PC-9 (cell line): ENCODE measurements at places on chromosomes 4 and X. TPM values are rescaled to one million over a fixed set of nuclear protein-coding genes. Genes with fewer than 3 reads are reported as not detected.

GAB3 gene
- total RNA-seq, result 0.17 and 0.63 TPM in 2 replicates

DNA sequence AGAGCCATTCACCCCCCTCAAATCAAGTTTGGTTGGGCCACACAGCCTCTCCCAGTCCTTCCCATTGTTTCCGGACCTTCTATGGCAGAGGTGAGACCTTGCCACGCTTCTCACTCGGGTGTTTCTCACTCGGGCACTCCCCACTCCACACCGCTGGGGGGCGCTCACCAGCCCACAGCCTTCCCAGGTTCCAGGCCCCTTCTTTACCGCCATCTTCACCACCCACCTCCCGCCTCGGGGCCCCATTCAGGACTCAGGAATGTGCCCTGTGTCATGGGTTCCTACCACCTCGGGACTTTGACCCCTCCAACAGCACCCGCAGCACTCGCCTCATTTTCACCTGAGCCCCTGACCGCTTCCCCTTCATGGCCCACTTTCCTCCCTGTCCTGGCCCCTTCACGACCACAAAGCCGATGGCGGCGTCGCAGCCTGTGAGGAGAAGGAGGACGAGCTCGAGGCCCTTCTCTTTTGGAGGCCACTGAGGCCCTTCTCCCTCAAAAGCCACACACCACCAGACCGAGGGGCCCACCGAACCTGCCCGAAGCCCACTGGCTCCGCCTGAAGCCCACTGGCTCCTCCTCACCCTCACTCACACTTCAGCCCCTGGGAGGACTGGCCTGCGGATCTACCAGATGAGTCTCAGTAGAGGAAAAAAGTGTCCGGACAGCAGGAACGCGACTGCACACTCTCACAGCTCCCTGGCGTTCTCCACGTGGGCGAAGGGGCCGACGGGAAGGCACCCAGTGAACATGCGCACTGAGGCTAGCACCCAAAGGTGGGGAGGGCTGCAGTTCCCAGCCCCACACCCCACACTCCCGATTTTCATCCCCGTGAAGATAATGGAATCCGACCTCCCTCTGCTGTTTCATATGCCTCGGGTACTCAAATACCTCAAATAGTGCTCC, at the start of gene PAGE1:
PAGE1 (minus strand) TSS at position 709 of the 905 bp plus-strand sequence. CDS start 1,214 bp downstream, outside the sequence.
- DNase-seq, result no peak

PRMT9 gene
- 8.4 and 9.0 TPM in 2 replicates for total RNA-seq

DNA sequence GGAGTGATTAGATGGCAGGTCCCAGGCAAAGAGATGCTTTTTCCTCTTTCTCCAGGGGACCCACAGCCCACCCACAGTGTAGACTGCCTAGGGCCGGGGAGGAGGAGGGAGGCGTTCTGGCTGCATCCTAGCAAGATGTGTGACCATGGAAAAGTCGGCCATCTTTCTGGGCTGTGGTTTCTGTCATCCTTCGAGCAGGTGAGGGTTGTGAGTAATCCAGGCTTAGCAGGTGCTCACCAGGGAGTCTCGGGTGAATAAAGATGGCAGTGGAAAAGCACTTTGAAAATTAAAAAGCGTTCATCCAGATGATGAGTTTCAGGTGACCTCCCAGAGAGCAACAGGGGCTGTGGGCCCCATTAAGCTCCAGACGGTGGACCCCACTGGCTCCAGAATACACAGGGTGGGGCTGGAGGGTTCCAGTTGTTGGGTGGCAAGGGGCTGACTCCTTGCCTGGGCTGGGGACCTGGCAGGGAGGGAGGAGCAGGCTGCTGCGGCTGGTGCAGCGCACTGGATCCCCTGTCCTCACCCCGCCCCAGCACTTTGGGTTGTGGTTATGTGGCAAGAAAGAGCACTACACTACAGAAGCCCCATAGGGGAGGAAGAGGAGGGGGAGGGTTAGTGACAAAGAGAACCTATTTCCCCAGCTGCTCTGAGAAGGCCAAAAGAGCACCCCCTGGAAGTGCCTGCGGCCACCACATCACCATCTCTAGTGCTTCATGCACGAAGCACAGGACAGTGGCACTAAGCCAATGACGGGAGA, 23.7 kb downstream of the ELF4 start:
- DNase-seq, result no peak

DNA sequence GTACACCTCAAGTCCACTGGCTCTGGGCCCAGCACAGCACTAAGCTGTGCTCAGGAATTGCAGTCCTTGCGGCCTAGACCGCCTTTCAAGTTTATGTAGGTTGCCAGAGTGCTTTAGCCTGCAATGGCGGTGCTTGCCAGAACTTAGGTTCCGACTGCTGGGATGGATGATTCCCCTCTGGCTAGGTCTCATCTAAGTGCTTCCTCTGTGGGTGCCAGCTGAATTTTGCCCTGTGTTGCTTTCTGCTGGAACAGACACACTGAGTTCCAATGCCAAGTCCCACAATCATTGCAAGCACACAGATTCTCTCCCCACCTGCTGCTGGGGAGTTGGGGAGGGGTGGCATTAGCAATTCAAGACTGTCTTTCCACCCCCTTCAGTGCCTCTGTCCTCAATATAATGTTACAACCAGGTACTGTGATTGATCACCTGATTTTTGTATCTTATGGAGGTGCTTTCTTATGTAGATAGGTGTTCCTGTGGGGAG, 129.5 kb downstream of the GRID2 start:
- no peak for DNase-seq

RNF128 gene
- total RNA-seq, result 0.17 TPM in 1 of 2 replicates, not detected in the other

DNA sequence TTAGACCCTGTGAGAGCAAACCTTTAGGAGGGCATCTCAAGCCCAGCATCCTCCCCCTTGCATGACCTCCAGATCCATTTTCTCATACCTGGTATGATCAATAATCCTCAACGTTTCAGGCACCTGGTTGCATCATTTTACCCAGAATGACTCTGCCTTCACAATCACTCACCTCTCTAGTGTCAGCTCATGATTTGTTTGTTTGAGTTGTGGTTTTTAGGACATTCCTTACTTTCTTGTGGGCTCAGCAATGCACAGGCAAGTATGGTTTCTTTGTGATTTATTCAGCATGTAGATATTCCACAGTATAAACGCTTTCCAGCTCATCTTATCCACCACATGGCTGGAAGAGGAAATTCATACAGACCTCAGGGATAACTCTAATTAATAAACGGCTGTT, 93.6 kb upstream of the CPEB2 start:
- DNase-seq, result peak; percentile 88

DNA sequence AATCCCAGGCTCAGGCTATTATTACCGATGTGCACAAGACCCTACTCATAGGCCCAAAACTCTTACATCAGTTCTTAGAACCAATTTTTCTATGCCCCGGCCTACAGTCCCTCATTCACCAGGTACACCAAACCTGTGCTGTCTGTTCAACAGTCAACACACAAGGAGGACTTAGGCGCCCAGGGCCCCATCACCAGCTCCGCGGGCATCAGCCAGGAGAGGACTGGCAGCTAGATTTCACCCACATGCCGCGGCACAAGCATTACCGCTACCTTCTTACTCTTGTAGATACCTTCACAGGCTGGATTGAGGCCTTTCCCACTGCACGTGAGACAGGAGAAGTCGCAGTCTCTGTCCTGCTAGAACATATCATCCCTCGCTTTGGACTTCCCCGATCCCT, 962.5 kb downstream of the RPA4 start:
- no peak for DNase-seq

DNA sequence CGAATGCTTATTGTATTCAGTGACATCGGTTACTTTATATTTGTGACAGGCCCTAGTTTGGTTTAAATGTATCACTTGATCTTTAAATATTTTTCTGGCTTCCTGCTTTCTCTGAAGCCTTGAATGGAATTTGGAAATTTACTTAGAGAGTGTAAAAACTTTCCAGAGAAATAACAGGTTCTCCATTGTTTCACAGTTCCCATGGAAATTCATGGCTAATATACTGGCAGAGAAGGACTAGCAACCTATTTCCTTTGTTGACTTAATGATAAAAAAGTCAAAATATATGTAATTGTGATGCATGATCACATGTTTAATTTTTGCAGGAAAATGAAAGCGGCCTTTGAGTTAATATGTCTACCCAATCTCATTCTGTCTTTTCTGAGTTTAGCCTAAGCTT, 13.2 kb downstream of the NEIL3 start:
- DNase-seq, result no peak

FMR1NB gene
- total RNA-seq, result not detected in 2 replicates

- no peak for DNase-seq
These were observed 33.6 kb upstream of the JAKMIP1 start for GRCh38 chr4:6233929-6234328.

FAM47A gene
- total RNA-seq, result not detected in 2 replicates

HPSE gene
- 4.4 and 6.6 TPM in 2 replicates for total RNA-seq

DNA sequence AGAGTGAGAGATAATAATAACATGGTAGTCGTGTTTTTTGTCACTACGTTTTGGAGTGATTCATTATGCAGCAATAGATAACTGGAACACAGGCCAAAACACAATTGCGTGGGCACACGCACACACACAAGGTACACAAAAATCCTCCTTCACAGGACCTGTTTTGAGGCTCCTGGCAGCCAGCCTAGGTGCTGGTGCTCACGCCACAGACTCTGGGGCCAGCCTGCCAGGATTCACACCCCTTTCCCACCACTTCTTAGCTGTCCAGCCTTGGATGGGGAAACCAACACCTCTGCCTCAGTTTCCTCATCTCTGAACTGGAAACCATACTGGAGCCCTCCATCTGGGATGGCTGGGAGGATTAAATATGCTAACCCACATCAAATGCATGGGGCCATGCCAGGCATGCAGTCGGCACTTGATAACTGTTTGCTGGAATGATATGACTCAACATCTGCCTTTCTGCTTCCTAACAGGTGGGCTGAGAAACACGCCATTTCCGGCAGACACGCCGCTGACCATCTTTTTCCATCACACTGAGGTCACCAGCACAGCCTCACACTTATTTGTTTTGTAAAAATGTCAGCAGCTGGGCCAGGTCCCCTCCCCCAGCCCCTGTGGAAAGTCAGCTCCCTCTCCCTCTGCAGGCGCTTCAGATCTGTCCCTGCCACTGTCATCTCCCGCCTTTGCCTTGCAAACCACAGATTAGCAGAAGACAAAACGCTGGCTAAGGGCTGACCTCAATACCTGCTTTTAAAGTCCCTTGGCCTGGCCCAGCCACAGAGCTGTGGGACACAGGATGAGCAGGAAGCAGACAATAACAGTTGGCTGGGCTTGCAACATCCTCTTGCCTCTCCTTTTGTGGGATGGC, 237.5 kb downstream of the BCOR start:
- DNase-seq, result no peak

PROM1 gene
- not detected in 2 replicates for total RNA-seq

DNA sequence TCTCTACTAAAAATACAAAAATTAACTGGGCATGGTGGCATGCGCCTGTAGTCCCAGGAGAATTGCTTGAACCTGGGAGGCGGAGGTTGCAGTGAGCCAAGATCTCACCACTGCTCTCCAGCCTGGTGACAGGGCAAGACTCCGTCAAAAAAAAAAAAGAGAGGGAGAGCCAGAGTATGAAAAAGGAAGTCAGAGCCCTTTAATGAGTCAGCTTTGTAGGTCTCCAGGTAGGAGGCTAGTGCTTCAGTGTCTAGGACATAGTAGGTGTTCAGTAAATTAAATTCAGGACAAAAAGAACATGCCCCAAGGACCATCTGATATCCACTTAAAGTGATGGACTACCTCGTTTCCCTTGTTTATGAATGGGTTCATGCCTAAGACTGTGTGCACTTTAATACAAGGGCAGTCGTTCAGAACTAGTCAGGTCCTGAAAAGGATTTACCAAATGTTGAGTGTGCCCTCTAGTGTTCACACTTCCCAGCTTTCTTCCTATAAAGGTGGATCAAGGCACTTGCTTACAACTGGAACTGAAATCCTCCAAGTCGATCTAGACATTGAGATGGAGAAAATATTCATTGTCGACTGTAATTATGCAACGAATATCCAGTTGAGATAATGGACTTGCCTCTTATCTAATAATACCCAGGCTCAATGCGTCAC, 29.0 kb downstream of the F9 start:
- no peak for DNase-seq

SCML1 gene
- total RNA-seq, result 6.6 and 9.3 TPM in 2 replicates

GRCh38 chr4:37463033-37463856, 218.7 kb downstream of the NWD2 start:
- no peak for DNase-seq
